Urothelium cell line (cell line): ENCODE measurements at places on chromosomes 11 and 22.

- peak; percentile 17 for DNase-seq
Observed at GRCh38 chr11:105968021-105968697, 53.9 kb downstream of the MSANTD4 start.

- no peak for DNase-seq
Observed at GRCh38 chr11:9568854-9569587, 4.4 kb upstream of the WEE1 start.

DNA sequence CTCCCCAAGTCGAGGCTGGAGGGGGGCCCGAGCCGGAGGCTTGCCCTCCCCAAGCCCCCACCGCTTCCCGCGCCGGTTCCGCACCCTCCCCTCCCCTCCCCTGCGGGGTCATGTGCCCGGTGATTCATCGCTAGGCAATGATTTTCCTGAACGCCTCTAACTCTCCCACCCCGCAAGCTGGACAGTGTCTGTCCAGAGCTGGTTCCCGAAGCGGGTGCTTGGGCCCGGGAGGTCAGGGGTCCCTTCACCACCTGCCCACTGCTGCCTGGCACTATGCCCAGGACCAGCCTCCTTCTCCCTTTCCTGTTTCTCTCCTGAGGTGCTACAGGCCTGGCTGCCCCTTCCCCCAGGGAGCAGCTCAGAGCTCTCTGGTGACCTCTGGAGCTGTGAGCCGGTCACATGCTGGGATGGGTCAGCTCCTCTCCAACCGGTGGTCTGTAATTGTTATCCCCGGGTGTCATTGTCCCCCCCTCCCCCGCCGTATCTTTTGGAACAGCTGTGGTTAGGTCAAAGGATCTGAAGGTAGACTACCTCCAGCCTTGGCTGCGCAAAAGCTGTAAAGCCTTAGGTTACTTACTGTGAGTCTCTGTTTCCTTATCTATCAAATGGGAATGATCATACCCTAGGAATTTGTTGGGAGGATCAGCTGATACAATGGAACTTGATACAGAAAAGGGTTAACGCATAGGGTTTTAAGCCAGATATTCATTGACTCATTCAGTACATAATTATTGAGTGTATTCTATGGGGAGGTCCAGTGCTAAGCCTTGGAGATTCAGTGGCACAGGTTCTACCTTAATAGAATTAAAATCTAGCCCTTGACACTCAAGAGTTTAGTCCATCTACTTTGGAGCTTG, 753 bp downstream of the STX3 start:
- DNase-seq: peak; percentile 82

DNA sequence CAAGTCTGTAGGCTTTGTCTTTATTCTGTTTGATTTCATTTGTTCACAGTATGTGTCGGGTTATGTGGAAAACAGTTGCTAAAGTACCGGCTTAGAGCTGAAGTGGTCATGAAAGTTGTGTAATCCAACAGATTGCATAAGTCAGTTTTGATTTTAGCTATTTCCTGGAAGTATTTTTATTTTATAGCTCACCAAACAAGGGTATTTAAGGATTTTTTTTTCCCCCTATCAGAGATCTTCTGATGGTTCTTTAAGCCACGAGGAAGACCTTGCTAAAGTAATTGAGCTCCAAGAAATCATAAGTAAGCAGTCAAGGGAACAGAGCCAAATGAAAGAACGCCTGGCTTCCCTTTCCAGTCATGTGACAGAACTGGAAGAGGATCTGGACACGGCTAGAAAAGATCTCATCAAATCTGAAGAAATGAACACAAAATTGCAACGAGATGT, 55.9 kb downstream of the PPFIA1 start:
- no peak for DNase-seq

- no peak for DNase-seq
Observed at GRCh38 chr11:61511383-61511782, 2.8 kb downstream of the LRRC10B start.

DNA sequence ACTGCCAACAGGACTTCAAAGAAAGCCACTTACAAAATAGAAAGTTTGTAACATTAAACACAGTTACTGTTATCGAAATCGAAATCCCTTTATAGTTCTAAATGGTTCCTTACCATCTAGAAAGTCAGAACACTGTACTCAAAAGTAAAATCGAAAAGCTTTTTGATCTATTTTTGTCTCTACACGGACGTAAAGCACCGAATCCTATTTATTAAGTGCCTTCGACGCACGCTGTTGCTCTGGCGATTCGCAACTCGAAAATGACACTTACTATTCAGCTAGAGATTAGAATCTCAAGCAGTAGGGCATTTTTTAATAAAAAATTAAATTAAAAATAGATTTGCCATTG, 78.3 kb downstream of the LARGE1 start:
- DNase-seq: no peak

- no peak for DNase-seq
Observed at GRCh38 chr11:9066433-9066925, 24.9 kb downstream of the SCUBE2 start.

GRCh38 chr22:27870234-27871191, 48.5 kb downstream of the PITPNB start:
- DNase-seq: no peak

DNA sequence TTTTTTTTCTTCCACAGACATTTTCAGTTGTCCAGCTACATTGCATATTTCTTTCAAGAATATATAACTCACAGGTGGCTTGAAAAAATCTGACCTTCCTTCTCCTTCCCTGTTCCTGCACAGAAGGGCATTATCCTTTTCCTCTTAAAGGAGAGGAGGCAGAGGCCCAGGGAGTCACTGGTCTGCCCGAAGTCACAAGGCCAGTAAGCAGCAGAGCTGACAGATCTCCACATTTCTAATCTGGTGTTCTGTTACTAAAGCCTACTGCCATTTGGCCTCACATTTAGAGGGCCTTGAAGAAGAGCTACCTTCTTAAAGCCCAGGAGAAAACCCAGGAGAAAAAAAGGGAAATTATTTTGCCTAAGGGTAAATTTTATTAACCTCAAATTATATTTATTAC, 12.3 kb downstream of the ENDOD1 start:
- DNase-seq: no peak

GRCh38 chr11:117435326-117435725, 107.7 kb downstream of the CEP164 start:
- no peak for DNase-seq

- DNase-seq: no peak
Observed at GRCh38 chr11:34846467-34846866, 69.7 kb downstream of the APIP start.

DNA sequence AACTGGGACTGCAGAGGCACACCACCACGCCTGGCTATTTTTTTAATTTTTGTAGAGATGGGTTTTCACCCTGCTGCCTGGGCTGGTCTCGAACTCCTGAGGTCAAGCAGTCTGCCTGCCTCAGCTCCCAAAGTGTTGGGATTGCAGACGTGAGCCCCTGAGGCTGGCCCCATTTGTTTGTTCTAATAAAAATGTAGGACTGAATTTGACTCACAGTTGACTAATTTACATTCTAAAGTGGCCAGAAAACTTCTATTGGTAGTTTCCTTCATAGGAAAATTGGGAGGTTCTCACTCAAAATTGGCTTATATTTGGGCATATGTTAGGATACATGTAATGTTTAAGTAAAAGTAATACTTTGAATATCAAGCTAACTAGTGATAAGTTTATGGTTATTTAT, 35.0 kb downstream of the PPFIA1 start:
- no peak for DNase-seq

DNA sequence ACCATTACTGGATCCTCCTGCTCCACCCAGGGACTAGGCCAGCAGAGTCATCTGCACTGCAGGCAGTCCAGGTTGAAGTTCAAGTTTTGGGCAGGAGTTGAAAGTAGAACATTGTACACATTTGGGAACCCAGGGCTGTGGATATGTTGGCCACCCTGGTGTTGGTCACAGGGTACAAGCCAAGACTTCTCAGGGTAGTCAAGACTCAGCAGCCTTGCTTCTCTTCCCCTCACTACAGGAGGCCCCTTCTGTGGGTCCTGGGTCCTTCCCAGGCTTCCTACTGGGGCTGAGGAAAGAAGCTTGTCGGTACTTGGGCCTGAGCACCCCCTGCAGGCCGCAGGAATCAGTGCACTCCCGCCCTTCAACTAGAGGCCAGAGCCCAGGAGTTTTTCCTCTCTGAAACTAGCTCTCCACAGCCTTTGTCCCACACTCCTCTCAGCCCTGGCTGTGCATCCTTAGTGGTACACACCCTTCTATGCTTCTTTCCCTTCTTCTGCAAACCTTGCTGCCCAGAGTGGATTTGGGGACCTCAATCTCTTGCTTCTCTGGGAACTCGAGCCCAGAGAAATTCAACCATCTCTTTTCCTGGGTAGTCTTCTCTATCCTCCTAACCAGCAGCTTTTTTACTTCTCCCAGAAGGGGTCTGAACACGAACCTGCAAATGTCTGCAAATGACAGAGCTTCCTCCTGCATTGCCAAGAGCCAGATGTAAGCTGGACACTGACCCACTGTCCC, 2.6 kb upstream of the HPX start:
- DNase-seq: peak; percentile 67
